ENCODE measurements at places on chromosomes 5 and 9.

DNA sequence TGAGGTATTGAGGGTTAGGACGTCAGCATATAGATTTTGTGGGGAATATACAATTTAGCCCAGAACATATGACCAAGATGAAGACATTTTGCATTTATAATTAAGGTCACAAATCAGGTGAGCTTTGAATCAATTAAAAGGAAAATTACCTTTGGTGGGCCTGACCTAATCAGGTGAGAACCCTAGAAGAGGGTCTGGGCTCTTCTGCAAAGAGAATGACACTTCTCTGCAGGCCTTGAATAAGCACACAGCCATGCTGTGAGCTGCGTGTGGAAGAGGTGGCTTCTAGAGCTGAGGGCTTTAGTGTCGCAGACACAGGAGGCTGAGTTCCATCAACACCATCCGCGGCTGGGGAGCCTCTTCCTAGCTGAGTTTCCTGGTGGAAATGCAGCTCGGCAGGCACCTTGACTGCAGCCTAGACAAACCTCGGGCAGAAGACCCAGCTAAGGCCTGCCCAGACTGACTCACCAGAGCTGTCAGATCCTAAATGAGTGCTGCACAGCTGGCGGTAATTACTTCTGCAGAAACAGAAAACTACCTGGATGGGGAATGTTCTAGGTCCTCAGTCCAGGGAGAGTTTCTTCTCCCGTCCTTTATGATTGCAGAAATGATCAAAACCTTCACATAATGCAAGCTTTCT, 287.5 kb upstream of the IRX1 start:
- DNase-seq: no peak

DNA sequence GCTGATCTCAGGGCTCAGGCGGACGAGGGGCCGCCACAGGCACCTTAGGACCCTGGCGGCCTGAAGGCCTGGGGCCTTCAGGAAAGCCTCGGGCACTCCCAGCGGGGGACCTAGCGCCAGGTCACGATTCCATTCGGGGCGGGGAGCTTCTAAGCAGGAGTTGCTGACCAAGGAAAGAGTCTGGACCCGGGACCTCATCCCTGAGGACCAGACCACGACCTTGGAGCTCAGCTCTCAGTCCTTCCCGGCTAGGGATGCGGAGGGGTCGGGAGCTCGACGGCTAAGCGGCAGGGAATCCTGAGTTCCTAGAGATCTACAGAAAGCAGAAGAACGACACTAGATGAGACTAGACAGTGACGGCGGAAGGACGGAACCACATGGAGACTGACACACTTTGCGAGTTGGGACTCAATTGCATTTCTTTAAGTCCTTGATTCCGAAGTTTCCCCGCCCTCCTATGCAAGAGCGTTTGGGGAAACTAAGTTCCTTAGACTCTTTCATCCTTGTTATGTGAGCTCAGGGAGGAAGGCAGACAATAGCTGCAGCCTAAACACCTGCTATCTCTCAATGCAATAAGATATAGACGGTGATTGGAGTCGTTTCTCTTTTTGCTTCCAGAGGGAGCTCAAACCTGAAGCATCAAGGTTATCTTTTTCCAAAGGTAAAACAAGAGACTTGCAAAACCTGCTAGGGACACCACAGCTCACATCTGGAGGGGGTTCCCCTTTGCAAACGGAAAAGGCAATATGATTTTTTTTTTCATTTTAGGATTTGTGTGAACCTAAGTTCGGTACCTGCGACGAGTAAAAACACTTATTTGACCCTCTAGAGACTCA, 9.7 kb downstream of the NR2F1-AS1 start:
- no peak for DNase-seq

- no peak for DNase-seq
Observed at GRCh38 chr9:23741351-23741750, 84.7 kb downstream of the ELAVL2 start.

DNA sequence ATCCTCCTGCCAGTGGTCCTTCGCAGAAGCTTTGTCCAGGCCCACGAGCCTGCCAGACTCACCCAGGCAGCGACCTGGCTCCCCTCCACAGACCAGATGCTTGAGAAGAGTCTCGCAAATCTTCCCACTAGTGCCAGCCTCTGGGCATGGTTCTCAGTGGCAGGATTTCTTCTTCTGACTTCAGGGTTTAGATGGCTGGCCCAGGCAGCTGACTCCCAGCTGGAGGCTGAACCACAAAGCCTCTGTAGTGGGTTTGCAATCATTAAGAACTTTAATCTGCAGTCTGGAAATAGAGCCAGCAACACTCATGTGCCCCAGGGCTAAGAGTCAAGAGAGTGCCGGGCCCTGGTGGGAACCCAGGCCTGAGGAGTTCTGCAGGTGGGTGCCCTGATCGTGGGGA, 90.6 kb upstream of the ICE1 start:
- no peak for DNase-seq

DNA sequence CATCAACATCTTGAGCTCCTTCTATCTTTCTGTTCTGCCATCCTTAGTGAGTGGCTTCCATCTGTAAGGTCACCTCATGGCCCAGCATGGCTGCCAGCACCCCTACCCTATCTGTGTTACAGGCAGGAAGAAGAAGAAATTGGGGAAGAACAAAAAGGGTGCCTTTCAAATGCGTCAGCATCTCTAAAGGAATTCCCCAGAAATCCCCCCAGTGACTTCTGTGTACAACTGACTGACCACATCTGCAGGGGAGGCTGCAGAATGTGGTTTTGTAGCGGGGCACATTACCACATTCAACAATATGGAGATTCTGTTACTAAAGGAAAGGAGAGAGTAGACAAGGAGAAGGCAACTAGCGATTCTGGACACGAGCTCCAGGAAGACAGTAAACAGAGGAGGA, 40.1 kb downstream of the ALG2 start:
- DNase-seq: no peak

- peak; percentile 85 for DNase-seq
Observed at GRCh38 chr9:127199001-127199791, 65.4 kb upstream of the GARNL3 start.

DNA sequence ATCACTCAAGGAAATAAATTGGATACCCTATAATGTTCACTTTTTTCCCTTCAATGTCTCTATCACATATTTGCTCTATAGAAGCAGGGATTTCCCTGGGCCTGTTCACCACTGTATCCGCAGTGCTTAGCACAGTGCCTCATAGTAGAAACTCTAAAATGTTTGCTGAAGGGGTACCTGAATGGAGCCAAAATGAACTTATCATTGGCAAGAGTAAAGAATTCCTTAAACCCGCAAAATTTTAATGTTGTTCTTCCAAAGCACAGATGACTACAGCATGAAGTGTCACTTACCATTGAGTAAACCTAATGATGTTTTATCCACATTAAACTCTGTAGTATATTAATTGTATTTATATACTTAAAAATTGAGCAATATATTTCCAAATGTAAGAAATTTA, 96.1 kb downstream of the JAKMIP2 start:
- no peak for DNase-seq

DNA sequence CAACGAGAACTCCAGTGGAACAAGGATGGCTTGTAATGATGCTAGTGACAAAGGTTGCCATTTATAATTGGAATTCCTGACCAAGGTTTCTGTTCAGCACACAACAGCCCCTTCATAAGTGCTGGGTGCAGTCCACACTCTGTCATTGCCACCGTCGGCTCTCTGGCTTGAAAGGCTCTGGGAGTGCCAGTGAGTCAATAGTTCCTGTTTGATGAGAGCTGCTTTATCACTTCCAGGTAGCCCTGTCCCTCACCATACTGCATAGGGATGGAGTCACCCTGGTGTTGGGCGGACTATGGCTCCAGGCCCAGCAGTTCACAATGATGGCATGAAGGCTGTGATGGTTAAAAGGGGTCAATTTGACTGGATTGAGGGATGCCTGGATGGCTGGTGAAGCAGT, 34.6 kb upstream of the SEMA4D start:
- DNase-seq: no peak

GRCh38 chr5:58016877-58017276, 443.0 kb downstream of the PLK2 start:
- DNase-seq: no peak

DNA sequence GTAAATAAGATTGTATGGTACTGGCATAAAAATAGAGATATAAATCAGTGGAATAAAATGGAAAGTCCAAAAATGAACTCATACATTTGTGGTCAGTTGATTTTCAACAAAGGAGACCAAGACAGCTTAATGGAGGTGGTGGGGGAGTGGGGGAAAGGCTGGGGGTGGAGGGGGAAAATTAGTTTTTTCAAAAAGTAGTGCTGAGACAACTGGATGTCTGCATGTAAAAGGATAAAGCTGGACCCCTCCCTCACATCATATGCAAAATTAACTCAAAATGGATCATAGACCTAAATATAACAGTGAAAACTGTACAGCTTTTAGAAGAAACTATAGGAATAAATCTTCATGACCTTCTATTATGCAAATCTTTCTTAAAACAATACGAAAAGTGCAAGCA, 107.0 kb downstream of the HMHB1 start:
- DNase-seq: no peak

GRCh38 chr9:35079041-35079425, 709 bp downstream of the FANCG start:
- no peak for DNase-seq

DNA sequence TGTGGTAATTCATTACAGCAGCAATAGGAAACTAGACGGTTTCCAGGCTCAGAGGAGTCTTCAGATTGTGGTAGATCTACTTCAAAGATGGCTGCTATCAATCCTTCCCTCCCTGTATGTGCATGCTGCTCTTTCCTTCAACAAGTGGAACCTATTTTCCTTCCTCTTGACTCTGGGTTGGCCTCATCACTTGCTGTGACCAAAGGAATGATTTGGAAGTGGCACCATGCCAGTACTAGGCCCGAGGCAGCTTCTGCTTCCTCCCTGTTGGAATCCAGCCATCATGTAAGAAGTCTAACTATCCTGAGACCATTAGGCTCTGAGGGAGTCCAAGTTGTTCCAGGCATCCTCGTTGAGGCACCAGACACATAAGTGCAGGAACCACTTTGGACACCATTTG, 46.5 kb upstream of the MCTP1 start:
- DNase-seq: no peak

GRCh38 chr5:25481463-25481862, 836.7 kb upstream of the CDH10 start:
- no peak for DNase-seq

- no peak for DNase-seq
Observed at GRCh38 chr5:60492958-60493357, 207.0 kb downstream of the DEPDC1B start.

- no peak for DNase-seq
Observed at GRCh38 chr5:37184748-37185364, 64.3 kb downstream of the CPLANE1 start.

DNA sequence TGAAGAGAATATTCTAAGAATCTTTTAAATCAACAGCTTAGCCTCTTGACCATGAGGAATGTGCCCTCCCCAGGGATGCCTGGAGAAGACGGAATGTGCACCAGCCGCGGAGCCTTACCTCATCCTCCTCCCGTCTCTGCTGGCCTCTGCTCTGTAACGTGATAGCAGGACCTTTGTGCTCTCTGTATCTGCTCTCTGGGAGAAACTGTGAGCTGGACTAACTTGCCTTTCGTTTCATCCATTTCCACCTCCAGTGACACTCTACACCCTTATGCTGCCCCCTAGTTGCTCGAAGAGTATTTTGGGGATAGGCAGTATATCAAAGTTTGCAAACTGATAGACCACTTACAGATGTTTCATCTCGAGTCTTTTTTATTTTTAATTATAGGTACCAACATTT, 141.4 kb downstream of the NPR3 start:
- no peak for DNase-seq

Data from ureter (tissue), 1 donor.